ENCODE measurements at places on chromosomes 1 and 21.

DNA sequence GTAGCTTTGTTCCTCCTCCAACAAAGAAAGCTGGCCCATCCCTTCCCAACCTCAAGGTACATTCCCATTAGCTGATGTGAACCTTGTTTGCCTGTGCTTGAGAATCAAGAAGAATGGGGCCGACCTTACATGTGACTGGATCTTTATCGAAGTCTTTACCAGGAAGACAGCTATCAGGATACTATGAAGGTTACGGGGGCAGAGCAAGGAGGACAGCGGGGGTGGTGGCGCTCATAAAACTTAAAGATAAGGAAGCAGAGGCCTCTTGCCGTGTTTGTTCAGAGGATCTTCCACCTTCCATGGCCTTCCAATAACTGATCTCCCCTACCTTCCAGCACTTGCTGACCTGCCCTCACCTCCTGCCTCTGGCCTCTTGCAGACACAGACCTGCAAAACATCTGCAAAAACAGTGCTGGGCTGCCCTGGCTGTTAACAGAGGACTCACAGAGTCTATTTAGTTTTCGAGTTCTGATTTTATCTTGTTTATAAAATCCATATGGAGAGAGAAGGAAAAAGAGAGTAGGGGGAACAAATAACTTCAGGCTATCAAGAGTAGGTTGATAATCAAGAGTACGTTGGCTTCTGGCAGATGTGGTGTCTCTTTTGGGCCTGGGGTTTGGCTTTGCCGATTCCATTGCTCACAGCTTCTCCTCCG lies 198.0 kb downstream of the HUNK start:
- DNase-seq: no peak

- DNase-seq: no peak
Measured at GRCh38 chr1:28811766-28812668, at the start of gene OPRD1. Gene OPRD1, plus strand, starts transcription at chr1:28812170. Its CDS starts 214 bp downstream, at chr1:28812384.

DNA sequence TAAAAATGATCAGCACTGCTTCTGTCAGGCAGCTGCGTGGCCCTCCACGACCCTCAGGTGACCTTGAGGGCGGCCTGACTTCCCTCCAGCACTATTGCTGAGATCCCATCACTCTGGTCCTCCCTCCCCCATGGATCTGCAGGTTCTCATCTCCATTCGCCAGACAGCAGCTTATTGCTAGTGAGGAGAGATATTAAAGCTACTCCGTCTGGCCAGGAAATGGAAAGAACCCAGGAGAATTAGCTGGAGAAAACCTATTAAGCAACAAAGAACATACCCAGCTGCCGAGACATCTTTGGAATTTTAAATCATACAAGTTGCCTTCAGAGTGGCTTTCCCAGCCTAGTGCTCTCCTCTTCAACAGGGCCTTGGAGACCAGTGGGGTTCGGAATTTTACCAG lies 25.7 kb upstream of the KCNN3 start:
- DNase-seq: no peak

- no peak for DNase-seq
Measured at GRCh38 chr1:161836018-161836417, 69.9 kb downstream of the ATF6 start.

- DNase-seq: no peak
Measured at GRCh38 chr1:155455588-155456195, 106.9 kb downstream of the ASH1L start.

GRCh38 chr1:192140382-192140781 lies 17.9 kb upstream of the RGS18 start:
- no peak for DNase-seq
